Hematopoietic multipotent progenitor cell treated with erythropoietin and hydrocortisone succinate and interleukin-3 and kit ligand, for 8 days (in vitro differentiated cells): ENCODE measurements at places on chromosomes 3 and 15.

DNA sequence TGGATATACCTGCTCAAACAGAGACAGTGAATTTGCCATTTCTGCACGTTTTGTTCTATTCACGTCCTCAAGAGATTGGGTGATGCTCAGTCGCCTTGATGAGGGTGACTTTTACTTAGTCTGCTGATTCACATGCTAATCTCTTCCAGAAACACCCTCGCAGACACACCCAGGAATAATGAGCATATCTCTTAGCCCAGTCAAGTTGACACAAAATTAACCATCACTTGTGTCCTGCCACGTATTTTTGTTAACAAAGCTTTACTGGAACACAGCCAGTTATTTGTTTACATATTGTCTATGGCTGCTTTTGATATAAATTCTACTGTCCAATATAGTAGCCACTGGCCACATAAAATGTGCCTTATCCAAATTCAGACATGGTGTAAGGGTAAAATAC, 218.3 kb downstream of the FHIT start:
- peak; percentile 91 for DNase-seq

DNA sequence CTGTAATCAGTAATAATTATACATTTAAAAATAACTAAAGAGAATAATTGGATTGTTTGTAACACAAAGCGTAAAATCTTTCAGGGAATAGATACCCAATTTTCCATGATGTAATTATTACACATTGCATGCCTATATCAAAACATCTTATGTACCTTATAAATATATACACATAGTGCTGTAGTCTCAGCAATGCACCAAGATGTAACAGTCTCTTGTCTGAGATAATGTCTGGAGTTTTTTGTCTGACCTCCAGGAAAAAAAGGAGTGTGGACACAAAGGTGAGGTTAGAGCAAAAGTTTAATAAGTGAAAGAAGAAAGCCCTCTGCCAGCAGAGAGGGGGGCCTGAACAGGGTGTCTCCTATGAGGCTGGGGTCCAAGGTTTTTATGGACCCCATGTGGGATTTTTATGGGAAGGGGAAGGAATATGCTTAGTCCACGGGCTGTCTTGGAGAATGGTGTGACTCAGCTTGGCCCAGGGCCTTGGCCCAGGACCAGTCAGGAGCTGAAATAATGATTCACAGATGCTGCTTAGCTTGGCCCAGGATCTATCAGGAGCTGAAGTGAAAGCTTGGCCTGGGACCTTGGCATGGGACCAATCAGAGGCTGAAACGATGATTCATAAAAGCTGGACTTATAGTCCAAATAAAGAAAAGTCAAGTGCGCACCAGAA, 545.0 kb downstream of the ZPLD1 start:
- DNase-seq: no peak

- no peak for DNase-seq
These were observed 265.5 kb upstream of the C2CD4B start for GRCh38 chr15:62430552-62430951.

DNA sequence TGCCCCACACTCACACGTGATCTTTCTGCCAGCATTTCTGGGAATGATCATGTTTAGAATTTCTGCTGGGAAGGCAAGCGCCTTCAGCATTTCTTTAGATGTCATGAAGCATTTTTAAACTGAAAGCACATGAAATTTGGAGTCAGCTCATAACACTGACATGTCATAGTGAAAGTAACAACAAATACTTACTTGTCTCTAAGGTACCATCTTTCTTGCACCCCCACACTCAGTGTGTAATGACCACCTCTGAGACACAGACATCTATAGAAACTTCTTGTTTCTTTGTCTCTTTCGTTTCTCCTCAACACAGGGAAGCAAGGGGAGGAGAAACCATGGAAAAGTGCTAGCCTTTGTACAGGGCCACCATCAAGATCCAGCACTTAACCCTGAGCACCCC, 171.7 kb downstream of the RORA start:
- no peak for DNase-seq

GRCh38 chr3:12393894-12394293, 90.4 kb upstream of the TSEN2 start:
- peak; percentile 4 for DNase-seq

- DNase-seq: no peak
These were observed 30.9 kb downstream of the EAF1 start for GRCh38 chr3:15458212-15458780.

DNA sequence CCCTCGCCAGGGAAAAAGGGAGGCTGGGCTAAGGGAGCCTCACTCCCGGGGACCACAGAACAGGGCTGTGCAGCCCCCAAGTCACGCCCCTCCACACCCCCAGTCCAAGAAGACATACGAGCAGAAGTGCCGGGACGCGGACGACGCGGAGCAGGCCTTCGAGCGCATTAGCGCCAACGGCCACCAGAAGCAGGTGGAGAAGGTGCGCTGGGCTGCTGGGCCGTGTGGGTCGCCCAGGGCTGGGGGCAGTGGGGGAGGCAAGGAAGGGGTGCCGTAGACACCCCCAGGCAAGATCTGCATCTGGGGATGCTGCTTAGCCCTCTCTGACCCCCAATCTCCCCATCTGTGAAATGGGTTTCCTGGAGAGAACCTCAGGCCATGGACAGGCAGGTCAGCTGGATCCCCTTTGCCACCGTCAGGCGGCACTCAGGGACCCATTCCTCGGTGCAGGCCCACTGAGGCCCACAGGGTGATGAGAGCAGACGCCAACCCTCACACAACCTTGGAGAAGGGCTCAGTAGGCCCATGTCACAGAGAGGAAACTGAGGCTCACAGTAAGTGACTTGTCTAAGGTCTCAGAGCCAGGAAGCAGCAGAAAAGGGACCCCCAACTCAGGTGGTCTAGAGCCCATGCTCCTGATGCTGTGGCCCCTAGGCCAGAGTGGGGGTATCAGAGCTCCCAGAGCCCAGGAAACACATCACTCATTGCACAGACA, 33.7 kb downstream of the PSTPIP1 start:
- no peak for DNase-seq

DNA sequence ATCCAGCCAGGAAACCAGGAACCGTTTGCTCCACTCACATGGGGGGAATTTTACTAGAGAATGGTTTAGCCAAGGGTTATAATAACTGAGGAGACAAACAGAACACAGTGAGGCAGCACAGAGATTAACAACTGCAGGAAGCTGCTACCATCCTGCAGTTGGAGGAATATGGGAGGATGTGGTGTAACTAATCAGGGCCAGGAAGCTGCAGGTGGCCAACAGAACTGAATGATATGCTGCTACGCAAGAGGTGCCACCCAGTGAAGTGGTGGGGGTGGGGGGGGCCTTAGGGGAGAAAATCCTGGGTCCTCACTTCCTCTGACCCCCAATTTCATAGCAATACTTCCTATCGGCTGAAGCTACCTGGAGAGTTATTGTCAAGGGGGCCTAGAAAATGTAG, 306.4 kb upstream of the STT3B start:
- DNase-seq: peak; percentile 8

GRCh38 chr3:101069901-101070798, 76.9 kb upstream of the ABI3BP start:
- DNase-seq: peak; percentile 62
